Frontal cortex (tissue), 4 donors: ENCODE measurements at places on chromosomes 3 and 15.
A peak's percentile ranks its signal among the peaks of the same experiment; 100 is the strongest.

GRCh38 chr3:124780356-124780755 lies 50.1 kb downstream of the UMPS start:
- no peak for DNase-seq

GRCh38 chr3:50572158-50572557 lies 2.8 kb downstream of the HEMK1 start:
- DNase-seq, result peak; percentile 63

DNA sequence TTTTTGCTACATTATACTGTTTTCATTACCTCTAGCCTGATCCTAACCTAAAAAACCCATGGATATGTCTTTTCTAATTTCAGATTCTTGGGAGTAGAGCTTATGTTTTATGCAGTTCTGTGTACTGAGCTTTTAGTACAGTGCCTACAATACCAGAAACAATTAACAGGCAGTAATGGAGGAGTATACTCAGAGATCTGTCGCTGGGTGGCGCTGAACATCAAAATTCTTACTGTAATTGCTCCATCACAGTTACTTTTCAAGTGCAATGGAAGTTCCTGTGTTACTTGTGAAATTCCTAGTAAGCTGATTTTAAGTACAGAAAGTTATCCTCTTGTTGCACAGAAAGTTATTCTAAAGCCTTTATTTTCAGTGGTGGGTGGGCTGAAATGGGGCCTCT lies 66.9 kb downstream of the RNF13 start:
- no peak for DNase-seq

- DNase-seq, result no peak
Measured at GRCh38 chr3:102024270-102024904, 175.1 kb downstream of the NFKBIZ start.

GRCh38 chr3:148716657-148717056 lies 19.0 kb downstream of the AGTR1 start:
- DNase-seq, result no peak

GRCh38 chr3:50490424-50490823 lies 13.0 kb downstream of the CACNA2D2 start:
- no peak for DNase-seq

DNA sequence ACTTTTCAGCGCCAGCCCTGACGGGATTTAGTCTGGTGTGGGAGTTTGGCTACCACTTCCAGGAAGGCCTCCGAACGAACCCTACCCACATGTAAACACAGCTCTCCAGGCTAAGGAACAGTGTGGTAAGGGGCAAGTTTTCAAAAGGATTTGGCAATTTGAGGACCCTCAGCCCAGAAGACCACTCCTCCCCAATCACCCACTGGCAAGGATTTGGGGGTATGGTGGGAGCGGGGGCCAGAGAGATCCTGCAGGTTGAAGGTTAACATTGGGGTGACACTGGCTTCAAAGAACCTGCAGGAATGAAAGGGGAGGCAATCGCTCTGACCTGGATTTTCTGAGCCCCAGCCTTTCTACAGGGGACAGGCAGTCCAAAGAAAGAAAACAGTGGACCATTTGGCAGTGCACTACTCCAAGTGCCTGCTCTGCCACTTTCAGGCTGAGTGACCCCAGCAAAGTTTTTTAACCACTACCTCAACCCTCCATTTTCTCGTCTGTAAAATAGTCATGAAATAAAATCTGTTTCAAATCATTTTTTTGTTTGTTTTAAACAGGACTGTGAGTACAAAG lies 34.5 kb downstream of the ZIC4 start:
- DNase-seq, result no peak

GRCh38 chr3:177686671-177687070 lies 489.4 kb upstream of the TBL1XR1 start:
- DNase-seq, result no peak

DNA sequence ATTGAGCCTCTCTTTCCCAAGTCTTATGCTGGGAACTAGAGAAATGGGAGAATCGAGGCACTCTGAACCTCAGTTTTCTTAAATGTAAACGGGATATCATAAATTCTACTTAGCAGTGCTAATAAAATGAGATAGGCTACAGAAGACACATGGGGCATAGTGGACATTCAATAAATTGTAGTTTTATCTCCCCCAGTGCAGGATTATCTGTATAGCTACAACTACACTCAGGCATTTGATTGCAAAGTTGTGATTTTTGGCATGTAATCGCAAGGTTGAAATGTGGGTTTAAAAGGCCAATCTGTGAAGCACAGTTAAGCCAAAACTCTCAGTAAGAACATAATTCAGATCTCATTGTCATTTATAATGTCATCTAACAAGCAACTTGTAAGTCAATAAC lies 413.7 kb upstream of the LMCD1 start:
- DNase-seq, result no peak

DNA sequence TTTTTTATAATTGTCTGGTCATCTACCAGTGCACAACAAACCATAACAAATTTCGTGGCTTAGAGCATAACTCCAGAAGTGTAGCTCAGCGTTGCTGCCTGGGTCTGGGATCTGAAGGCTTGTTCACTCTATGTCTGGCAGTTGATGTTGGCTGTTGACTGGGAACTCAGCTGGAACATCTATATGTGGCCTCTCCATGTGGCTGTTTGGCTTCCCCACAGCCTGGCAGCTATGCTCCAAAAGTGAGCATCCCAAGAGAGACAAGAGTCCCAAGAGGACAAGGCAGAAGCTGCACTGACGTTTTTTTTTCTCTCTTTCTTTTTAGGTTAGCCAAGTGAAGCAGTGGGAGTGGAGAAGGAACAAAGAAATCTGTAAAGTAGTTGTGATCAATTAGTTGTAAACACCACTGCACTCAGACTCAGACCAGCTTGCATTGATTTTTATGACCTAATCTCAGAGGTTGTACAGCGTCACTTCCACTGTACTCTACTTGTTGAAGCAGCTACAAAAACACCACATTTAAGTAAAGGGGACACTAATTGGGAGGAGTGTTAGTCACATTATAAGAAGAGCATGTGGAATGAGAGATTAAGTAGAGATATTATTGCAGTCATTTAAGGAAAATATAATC lies 2.5 kb upstream of the GPR176 start:
- DNase-seq, result no peak

DNA sequence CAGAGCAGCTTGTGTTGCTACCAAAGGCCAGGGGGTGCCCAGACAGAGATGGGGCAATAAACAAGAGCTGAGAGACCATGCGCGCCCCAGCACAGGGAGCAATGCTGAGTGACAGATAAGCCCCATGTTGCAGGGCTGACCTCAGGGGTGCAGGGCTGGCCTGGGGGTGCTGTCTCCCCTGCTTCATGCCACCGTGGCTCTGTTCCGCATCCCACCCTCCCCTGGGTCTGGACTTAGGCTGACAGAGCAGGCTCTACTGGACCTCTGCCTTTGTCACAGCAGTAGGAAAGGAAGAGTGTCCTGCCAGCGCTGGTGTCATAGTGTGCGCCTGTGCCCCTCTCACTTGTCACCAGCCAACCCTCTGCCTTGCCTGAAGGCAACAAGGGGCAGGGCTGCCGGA lies 67.4 kb upstream of the IQSEC1 start:
- no peak for DNase-seq

GRCh38 chr3:195788711-195789581 lies 22.8 kb downstream of the MUC4 start:
- no peak for DNase-seq

- no peak for DNase-seq
Measured at GRCh38 chr3:98791341-98792325, 28.5 kb downstream of the ST3GAL6 start.

DNA sequence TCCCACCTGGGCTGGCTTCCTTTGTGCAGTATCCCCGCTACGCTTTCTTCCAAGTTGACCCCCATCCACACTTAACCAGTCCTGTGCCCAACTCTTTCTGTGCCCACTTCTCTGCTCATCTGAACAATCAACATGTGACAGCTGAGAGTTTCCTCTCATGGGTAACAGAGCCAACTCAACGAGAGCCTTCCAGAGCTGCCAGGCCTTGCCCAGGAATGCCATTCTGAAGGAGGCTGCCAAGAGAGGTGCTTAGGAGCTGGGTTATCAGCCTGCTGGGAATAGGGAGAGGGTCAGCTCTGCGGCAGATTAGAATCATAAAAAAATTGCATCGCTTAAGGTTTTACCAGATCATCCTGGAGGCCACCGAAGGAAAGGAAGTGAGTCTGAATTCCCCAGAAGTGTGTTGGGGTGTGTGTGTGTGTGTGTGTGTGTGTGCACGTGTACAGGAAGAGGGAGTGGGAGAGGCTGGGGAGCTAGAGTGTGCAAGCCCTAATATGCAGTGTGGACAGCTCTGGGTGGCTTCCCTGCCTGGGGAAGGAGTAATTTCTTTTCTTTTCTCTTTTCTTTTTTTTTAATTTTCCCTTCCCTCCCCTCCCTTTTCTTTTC lies 66.7 kb downstream of the ITGA11 start:
- DNase-seq, result no peak

- no peak for DNase-seq
Measured at GRCh38 chr3:133157716-133158115, 119.5 kb downstream of the TMEM108 start.

GRCh38 chr3:46276497-46277099 lies 34.3 kb downstream of the CCR3 start:
- no peak for DNase-seq

- no peak for DNase-seq
Measured at GRCh38 chr15:67508407-67508806, 12.5 kb upstream of the C15orf61 start.

DNA sequence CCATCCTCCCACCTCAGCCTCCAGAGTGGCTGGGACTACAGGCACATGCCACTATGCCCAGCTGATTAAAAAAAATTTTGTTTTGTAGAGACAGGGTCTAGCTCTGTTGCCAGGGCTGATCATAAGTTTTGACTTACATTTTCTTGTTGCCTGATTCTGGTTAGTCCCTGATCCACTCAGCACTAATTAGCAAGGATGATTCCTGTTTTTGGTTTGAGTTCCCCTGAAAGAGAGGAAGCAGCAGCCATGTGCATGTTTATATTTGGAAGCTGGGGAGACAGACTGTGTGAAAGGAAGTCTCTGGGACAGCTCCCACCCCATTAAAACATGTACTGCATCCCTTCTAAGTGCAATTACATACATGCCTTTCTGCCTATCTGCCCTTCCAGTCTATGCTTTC lies 3.6 kb upstream of the NCK1 start:
- no peak for DNase-seq

DNA sequence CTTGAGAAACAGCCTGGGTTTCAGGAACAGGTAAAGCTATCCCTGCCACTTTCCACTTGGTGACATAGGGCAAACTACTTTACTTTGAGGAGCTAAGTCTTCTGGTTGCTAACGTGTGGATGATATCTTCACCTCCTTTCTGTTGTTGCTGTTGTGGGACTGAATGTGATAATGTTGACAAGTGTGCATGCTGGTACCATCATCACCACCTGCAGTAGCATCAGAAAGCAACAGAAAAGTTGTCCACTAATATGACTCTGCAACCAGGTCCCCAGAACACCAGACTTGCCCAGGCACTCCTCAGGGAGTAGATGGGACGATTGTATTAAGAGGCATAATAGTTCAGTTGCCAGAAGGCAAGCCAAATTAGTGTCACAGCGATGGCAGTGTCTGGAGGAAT lies 203.2 kb upstream of the MCTP2 start:
- DNase-seq, result no peak

DNA sequence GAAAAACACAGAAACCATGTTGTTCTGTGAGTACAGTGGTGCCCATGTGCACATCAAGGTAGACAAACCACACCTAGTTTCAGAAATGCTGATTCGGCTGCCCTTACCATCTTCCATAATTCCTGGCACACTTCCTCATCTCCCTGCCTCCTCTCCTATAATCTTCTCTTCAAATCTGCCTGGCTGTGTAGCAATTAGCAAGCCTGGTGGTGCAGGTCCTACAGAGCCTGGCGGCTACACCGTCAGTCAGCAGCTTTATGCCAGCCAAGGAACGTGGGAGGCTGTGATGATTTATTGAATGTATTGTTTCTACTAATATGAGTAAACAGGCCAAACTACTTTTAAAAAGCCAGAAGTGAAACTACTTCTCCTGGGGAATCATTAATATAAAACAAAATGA lies 106.8 kb downstream of the SEMA6D start:
- no peak for DNase-seq

GRCh38 chr3:69386556-69387385 lies 883 bp upstream of the FRMD4B start:
- no peak for DNase-seq

- DNase-seq, result no peak
Measured at GRCh38 chr15:32867313-32867626, 149.5 kb downstream of the GREM1 start.

DNA sequence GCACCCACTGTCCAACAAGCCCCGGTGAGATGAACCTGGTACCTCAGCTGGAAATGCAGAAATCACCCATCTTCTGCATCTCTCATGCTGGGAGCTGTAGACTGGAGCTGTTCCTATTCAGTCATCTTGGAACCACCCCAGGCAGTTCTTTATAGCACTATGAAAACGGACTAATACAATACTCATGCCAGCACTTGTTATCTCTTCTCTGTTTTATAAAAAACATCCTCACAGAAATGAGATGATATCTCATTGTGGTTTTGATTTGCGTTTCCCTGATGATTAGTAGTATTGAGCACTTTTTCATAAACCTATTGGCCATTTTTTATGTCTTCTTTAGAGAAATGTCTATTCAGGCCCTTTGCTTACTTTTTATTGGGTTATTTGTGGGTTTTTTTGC lies 156.2 kb upstream of the ARPP21 start:
- DNase-seq, result no peak

DNA sequence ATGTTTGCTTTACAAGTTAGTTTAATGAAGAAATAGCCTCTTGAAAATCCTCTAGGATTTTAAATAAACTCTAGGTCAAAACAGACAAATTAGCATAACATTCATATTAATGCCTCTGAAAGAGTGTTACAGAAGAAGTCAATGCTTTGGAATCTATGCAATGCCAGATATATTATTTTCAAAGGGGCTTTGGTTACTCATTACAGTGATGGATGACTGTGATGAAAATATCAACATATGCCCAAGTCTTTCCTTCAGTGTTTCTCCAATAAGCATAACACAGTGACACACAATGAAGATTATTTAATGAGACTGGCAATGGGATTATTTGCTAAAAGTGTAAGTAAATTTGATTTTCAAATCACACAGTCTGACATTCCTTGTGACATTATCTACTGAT lies 1247.2 kb downstream of the ROBO2 start:
- DNase-seq, result no peak

GRCh38 chr3:195159814-195160165 lies 111.2 kb downstream of the XXYLT1 start:
- DNase-seq, result no peak

- no peak for DNase-seq
Measured at GRCh38 chr3:87437765-87438164, 161.4 kb upstream of the POU1F1 start.

- DNase-seq, result no peak
Measured at GRCh38 chr15:89111961-89112340, 23.7 kb downstream of the ABHD2 start.

- no peak for DNase-seq
Measured at GRCh38 chr3:111519178-111519855, 22.7 kb upstream of the CD96 start.

DNA sequence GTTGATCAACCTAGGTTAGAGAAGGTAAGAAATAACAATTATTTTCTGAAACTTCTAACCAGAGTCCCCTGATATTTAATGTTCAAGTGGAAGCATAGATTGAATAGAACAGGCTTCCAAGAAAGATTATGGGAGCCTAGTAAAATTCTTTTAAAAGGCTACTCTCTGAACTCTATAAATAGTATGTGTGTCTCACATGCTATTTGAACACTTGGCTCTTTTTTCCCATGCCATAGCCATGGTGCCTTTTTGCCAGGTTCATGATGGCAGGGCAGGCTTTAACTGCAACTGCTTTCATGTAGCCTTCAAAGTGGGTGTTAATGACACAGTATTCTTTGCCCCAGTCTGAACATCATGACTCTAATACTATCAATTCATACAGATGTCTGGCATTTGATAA lies 22.9 kb upstream of the STRIT1 start:
- no peak for DNase-seq
